Right renal cortex interstitium (tissue), 3 donors: ENCODE measurements at places on chromosomes 12 and 14. TPM values are rescaled to one million over a fixed set of nuclear protein-coding genes. Genes with fewer than 3 reads are reported as not detected.
A peak's percentile ranks its signal among the peaks of the same experiment; 100 is the strongest.

CMA1 gene
- 0.26 TPM for polyA plus RNA-seq

DNA sequence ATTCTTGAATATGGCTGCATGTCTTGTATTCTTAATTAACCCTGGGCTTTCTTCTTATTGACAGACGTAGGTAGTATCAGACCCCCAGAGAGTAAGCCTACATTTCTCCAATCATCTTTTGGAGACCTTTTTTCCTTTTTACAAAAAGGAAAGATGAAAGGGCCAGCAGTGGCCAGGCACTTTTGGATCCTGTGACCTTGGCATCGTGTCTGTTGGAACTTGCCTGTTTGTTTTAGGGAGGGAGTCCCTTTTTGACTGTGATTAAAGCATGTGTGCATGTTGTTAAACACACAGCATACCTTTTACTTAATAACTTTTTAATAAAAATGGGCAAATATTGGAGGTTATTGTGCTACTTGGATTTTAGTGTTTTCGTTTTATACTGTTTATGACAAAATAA is 57.2 kb downstream of the PCNX1 start:
- no peak for DNase-seq

PTGER2 gene
- 6.8 TPM for polyA plus RNA-seq

DNA sequence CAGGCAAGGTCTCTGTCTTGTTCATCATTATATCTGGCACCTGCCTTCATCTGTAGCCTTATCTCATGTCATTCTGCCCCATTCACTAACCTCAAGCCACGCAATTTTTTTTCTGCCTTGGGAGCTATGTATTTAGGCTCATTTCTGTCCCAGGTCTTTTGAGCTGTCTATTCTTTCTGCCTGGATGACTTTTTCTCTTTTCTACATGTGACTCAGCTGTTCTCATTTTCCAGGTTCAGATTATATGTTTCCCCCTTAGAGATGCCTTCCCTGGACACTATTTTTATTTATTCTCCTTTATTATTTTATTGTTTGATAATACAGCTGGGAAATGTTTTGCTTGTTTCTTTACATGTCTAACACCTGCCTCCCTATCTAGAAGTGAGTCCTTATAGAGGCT is 737.4 kb upstream of the TBX3 start:
- DNase-seq = no peak

- DNase-seq = no peak
Measured at GRCh38 chr12:27530157-27530922, 6.3 kb downstream of the PPFIBP1 start.

AMDHD1 gene
- polyA plus RNA-seq = 1.1 TPM

- no peak for DNase-seq
Measured at GRCh38 chr14:68451696-68452373, 341.0 kb downstream of the ZFP36L1 start.

DNA sequence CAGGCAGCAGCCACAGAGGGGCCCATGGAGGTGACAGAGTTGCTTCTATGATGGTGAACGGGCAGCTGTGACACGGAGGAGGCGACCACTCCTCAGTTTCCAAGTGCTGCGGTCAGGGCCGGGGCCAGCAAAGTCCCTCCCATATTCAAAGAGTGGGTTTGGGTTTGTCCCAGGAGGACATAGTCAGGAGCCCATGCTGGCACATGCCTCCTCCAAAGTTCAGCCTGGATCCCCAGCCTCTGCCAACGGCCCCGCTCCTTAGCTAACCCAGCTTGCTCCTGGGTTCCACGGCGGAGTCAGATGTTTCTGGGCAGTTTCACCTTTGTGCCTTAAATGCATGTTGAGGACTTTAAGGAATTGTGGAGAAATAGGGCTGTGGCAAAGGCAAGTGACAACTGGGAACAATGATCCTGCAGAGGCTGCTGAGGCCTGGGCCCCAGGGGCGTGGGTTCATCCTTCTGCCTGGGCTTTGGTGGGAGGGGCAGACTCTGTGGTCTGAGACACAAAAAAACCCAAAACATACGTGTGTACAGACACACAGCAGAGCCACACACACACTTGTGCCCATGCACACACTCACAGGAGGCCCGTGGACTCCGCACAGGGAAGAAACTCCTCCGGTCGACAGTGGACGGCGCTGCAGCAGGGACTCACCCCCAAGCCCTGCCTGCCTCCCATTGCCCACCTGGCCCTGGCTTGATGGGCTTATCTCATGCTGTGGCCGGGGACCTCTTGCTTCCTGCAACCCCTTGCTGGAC is 399.4 kb downstream of the TMEM121 start:
- DNase-seq = no peak

TESPA1 gene
- 0.29 TPM for polyA plus RNA-seq

DNA sequence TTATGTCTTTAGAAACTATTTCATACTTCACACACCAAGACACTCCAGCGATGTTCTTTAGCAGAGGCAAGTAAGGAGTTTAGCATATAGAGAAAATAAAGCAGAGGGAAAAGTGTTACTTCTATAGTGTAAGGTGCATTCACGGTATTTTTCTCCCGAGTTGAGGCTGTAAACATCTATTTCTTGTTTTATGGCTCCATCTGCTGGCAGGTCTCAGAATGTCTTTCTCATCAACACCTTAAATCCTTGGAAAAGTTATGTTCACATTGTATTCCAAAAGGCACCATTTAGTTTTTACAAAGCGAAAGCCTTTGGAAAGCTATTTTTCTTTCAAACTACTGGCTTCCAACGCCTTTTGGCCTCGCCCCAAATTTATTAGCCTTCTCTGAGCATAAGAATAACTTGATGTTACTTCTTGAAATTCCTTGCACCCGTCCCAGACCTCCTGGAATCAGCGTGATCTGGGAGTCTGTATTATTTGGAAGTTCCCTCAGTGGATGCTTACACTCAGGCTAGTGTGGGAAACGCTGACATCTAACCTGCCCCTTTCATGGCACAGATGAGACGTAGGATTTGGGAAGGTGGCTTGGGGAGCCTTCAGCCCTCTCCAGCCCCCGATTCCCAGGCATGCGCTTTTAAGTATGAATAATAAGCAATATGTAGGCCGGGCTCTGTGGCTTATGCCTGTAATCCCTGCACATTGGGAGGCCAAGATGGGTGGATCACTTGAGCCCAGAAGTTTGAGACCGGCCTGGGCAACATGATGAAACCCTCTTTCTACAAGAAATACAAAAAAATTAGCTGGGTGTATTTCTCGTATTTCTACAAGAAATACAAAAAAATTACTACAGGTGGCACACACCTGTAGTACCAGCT is 1.9 kb upstream of the PIWIL1 start:
- DNase-seq = peak; percentile 47

DNA sequence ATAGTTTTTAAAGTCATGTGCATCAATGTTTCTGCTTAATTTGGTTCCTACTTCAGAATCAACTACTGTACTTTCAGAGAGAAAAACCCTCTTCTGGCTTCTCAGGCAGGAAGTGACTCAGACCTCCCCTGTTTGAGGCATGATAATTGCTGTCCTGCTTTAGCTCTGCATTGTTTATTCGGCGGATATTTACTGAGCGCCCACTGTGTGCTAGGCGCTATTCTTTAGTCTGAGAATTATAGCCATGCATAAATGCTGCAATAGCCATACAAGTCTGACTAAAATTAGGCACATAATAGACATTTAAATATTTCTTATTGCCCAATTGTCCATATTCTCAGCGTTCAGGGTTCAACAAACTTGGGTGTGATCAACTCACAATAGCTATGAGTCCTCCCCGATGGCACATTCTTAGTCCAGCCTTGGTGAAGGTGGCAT is 6.1 kb upstream of the AMIGO2 start:
- DNase-seq = no peak

- no peak for DNase-seq
Measured at GRCh38 chr12:129127771-129128170, 274.5 kb downstream of the GLT1D1 start.

LTBP2 gene
- 2.4 TPM for polyA plus RNA-seq

- no peak for DNase-seq
Measured at GRCh38 chr14:54440037-54440436, 1.1 kb downstream of the CNIH1 start.

NGB gene
- polyA plus RNA-seq = not detected

GRCh38 chr14:30180219-30180618 is 252.6 kb upstream of the PRKD1 start:
- no peak for DNase-seq

DNA sequence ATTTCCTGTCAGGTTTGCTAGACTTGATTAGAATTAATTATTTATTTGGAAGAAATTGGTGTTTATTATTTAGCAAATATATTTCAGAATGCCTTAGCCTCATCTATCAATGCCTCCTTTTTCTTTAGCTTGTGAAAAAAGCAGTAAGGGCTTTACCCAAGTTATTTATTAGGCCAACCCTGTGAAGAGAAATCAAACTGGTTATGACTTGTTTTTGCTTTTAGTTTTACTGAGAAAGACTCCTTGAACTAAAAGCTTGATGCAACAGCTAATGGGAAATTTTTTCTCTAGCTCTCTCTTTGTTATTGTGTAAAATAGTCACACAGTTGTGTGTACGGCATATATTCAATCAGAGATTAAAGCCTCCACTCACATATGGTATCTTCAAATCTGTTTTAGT is 306.8 kb downstream of the DIO2 start:
- DNase-seq = no peak

SLC35E3 gene
- polyA plus RNA-seq = 15.7 TPM

- no peak for DNase-seq
Measured at GRCh38 chr14:96191353-96191752, 13.3 kb upstream of the BDKRB2 start.

NCKAP5L gene
- 13.9 TPM for polyA plus RNA-seq

DNA sequence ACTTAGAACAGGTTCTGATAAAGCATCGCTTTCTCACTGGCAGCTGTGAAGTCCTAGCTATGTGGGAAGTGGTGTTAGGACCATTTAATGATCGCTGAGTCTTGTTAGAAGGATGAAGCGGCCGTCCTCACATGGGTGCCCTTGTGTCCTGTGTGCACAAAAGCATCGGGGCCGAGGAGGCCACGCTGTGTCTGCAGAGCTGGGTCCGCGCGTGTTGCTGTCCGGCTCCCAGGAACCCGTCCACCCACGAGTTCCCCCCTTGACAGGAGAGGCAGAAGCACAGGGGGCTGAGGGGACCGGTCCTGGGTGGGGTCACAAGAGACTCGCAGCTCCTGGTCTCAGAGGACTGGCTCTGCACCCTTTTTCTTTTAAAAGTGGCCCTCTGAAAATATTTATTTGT is 90.4 kb downstream of the ADGRD1 start:
- DNase-seq = no peak

C12orf50 gene
- 0.35 TPM for polyA plus RNA-seq

DNA sequence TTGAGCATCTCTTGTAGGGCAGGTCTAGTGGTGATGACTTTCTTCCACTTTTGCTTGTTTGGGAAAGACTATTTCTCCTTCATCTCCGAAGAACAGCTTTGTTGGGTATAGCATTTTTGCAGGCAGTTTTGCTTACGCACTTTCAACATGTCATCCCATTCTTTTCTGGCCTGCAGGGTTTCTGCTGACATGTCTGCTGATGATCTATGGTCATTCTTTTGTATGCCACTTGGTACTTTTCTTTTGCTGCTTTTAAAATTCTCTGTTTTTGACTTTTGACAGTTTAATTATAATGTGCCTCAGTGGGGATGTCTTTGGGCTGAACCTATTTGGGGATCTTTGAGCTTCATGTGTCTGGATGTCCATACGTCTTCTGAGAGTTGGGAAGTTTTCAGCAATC is 78.2 kb downstream of the PTHLH start:
- DNase-seq = no peak

ZNF664 gene
- polyA plus RNA-seq = 165 TPM

- DNase-seq = no peak
Measured at GRCh38 chr12:42921741-42922504, 332.4 kb upstream of the PRICKLE1 start.

GRIP1 gene
- 23.4 TPM for polyA plus RNA-seq

- DNase-seq = no peak
Measured at GRCh38 chr12:6140651-6141447, 16.4 kb upstream of the VWF start.

DNA sequence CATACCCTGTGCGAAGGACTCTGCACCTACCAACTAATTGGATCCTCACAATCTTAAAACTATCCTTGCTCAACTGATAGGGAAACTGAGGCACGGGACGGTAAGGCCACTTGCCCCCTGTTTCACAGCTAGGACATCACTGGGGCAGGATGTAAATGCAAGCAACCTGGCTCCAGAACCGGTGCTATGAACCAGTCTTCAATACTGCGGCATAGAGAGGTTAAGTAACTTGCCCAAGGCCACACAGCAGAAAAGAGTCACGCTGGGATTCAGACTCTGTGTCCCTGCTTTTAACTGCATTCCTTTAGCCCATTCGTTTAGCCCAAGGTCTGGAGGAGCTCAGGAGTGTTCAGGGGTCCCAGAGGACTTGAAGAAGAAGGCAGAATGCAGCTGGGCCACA is 76.1 kb downstream of the NCOR2 start:
- DNase-seq = no peak

GRCh38 chr12:127582074-127582473 is 684.9 kb upstream of the TMEM132C start:
- DNase-seq = no peak

- DNase-seq = no peak
Measured at GRCh38 chr12:54258201-54258681, 21.7 kb downstream of the CBX5 start.

PGF gene
- polyA plus RNA-seq = 7.0 TPM

GRCh38 chr14:21476523-21476924 is 235 bp downstream of the RAB2B start:
- DNase-seq = peak; percentile 65

GRCh38 chr14:20631023-20631879 is 10.2 kb downstream of the OR6S1 start:
- DNase-seq = no peak

DNA sequence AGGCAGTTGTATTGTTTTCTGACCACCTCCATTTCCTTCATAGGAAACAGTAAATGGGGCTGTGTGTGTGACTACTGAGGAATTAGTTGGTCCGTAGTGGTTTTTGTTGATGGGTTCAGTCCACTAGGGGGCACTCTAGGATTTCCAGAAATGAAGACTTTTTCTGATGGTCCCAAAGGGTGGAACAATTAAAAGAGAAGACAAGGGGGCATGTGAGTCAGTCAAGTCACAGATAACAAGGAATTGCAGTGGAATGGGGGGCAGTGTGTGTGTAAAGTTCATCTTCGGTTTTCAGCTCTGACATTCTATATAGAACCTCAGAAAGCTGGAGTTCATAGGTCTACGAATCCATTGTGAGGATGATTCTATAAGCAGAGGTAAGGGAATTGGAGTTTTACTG is 186.6 kb upstream of the OR4E1 start:
- DNase-seq = no peak

- no peak for DNase-seq
Measured at GRCh38 chr12:94941440-94941862, 62.0 kb downstream of the NDUFA12 start.

NKX2-1 gene
- not detected for polyA plus RNA-seq

DNA sequence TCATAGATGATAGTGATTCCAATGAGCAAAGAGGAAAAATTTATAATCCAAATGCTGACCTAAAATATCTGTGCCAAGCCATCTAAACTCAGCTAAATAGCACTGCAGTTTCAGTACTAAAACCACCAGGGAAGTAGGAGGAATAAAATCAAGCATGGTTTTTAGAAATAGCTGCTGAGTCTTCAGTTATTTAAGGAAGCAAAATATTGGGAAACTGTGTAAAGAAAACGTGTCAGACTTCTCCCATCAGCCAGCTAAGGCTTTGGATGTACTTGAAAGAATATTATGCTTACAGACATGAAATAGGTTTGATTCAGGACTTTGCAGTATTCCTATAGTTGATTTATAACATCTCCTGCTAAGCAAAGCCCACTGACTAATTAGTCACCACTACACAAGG is 24.7 kb downstream of the CLEC2D start:
- DNase-seq = no peak
